Anterior cingulate cortex (tissue), 58 donors: ENCODE measurements at places on chromosomes 1 and 21.

DNA sequence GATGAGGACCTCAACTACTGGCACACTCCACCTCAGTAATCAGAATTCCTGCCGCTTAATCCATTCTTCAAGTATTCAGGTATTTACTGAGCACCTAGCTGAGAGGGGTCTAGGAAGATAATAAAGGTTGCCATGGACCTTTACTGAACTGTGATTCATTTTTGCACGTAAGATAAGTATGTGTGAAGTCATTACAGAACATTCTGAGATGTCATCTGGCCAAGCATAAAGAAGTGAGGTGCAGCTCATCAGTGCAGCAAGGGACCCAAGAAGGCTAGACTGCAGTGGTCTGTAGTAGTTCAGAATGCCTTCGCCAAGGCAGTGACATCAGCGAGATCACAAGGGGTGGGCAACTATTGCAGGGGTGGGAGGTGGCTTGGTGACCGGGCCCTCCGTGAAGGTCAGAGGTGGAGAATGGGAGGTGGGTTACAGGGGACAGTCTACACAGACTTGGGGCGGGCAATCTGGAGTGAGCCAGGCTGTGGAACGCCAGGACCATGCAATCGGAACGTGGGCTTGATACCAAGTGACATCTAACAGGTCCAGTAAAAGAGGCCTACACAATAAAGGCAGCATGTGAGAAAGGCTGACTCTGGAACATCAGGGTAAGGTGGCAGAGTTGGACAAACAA lies 107.4 kb downstream of the SLC45A1 start:
- DNase-seq, result no peak

- DNase-seq, result no peak
These were observed 364.9 kb downstream of the PRDM2 start for GRCh38 chr1:14064649-14065442.

- DNase-seq, result peak; percentile 5
These were observed 93.4 kb upstream of the KCNK1 start for GRCh38 chr1:233520261-233521191.

DNA sequence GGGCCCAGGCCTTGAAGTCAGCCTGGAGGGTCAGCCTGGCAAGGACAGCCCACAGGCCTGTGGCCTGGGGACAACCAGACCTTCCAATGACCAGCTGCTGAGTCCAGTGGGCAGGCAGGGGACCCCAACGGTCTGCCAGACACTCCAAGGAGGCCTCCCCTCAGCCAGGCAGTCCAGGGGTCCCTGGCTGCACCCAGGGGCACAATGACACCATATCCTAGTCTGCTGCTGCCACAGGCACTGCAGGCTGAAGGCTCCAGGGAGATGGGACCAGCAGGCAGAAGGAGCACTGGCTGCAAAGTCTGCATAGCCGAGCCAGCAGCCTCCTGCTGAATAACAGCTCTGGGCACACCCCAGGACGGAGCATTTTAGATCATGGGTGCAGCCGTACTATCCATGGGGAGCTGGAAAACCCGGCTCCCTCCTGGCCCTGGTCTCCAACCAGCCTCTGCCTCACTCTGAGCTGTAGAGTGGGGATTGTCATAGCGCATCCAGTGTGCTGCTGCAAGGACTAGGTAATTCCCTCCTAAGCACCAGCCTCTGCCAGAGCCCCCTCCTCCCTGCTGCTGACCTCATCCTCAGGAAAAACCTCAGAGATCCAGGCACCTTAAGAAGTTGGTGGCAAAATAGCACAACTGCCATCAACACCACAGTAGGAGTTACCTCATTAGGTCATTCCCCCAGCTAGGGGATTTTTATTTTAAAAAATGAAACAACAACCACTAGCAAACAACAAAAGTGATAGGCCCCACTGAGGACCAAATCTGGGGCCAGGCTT lies 4.8 kb upstream of the LAPTM5 start:
- no peak for DNase-seq

DNA sequence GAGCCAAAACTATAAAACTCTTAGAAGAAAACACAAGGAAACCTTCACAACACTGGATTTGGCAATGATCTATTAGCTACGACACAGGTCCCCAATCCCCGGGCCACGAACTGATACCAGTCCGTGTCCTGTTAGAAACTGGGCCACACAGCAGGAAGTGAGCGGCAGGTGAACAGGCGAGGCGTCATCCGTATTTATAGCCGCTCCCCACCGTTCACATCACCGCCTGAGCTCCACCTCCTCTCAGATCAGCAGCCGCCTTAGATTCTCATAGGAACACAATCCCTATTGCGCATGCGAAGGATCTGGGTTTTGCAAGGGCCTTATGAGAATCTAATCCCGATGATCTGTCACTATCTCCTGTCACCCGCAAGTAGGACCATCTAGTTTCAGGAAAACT lies 11.9 kb downstream of the TFB2M start:
- DNase-seq, result no peak

DNA sequence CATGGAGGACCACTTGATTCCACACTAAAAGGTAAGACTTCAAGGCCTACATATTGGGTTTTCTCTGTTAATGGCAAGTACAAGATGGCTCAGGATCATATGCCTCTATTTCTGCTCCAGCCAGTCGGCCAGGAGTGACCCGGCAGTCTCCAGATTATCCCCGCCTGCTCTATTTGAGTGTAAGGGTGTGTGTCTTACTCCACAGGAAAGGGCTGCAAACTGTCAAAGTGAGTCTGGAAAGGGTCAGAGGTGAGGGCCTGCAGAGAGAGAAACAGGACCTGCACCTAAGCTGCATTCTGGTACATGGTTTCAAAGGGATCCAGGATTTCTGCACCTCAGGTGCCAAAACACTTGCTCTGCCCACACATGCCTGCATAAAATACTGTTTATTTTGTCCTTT lies 9.2 kb downstream of the ZNF692 start:
- DNase-seq, result no peak

DNA sequence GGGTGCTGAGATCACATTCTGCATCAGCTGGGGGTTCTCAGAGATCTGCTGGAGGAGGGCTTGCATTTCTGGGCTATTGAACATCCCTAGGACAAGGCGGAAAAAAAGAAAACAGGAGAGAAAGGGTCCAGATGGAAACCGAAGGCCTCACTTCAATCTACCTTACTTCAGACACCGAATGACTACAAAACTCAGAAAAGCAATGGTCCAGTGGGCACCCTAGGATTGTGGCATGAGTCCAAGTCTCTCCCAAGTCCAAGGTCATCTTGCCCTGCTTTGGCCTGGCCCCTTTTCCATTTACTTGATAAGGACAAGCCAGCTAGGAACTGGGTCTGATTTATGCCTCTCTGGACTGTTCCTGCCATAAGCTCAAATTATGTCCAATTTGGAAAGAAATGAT lies 10.8 kb downstream of the UBQLN4 start:
- no peak for DNase-seq

GRCh38 chr1:117735045-117735992 lies 129.5 kb downstream of the TENT5C start:
- no peak for DNase-seq

GRCh38 chr1:1246577-1247340 lies at the start of gene C1QTNF12:
TSS of gene C1QTNF12 (minus strand) at chr1:1246722. CDS start at chr1:1246690, 32 bp downstream.
- no peak for DNase-seq

GRCh38 chr1:9289711-9290485 lies 2.8 kb upstream of the SPSB1 start:
- DNase-seq, result no peak

DNA sequence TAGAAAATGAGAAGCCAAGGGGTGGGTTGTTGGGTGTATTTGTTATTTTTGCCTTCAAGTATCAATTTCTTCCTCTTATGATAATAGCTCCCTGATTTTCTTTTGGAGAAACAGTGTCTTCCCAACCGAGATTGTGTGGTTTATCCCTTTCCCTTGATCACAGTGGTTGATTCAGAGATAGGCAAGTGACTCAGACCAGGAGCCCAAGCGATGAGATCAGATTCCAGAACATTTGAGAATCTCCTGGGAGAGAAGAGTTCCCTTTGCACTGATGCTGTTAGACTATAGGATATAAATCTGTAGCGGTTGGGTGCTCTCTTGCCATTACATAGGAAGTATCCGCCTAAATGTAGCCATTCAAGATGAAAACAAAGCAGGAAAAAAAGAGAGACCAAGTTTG lies 90.1 kb upstream of the WDR26 start:
- no peak for DNase-seq

DNA sequence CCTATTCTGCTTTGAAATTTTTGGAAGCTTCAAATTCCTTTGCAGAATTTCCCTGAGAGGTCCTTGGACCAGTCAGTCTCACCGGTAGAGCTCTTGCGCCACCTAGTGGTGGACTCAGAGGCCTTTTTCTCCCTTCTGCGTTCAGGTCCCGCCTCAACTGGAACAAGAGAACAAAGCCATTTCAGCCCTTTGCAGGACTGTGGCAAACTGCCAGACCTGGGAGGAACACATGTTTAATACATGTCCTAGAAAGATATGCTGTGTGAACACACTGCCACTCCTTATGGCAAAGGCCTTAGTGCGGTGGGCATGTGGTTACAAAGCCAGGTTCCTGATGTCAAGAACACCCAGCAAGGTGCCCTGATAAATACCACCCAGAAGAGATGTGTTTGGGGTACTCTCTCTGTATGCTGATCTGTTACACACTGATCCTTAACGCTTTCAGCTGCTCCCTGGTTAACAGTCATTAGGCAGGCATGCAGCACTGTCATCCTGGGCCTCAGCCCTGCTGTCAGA lies 82.2 kb upstream of the SSX2IP start:
- DNase-seq, result peak; percentile 33

GRCh38 chr1:23081376-23081775 lies 62.1 kb downstream of the KDM1A start:
- no peak for DNase-seq

- DNase-seq, result no peak
These were observed 10.2 kb upstream of the UBR4 start for GRCh38 chr1:19220080-19220846.

DNA sequence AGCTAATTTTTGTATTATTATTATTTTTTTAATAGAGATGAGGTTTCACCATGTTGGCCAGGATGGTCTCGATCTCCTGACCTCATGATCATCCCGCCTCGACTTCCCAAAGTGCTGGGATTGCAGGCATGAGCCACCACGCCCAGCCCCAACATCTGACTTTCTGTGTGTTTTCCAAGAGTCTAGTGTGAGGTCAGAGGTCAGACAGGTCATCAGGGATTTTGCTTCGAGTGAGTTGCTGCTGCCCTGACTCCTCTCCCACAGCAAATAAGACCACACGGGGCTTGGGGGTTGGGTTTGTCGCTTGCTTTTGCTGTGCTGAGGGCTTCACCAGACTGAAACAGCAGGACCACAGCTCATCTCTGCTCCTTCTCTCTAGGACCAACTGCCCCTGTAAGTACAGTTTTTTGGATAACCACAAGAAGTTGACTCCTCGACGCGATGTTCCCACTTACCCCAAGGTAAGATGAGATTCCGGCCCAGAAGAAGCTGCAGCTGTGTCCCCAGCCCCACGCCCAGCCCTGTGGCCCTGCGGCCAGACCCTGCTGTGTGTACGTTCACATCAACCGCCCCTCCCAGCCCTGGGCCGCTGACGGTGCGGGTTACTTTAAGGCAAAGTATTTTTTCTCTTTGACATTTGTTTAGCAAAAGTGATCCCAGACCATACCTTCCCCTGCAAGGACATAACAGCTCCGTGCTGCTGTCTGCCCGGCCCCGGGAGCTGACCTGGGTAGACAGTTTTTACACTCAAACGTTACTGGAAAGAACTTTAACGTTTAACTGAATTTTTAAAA lies 97.5 kb downstream of the PDE9A start:
- no peak for DNase-seq

DNA sequence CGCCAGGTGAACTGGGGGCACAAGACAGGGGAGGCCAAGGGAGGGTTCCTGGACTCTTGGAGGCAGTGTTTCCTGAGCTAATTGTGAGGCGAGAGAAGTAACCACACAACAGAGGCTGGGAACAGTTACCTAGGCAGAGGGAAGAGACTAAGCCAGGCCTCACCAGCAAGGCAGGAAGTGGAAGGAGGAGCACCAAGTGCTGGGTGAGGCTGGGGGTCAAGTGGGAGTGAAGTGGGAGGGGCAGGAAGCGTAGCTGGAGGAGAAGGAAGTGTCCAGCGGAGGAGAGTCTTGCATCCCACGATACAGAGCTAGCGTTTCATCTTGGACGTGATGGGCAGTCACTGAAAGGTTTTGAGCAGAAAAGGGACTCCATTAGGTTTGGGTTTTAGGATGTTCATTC lies 48.3 kb upstream of the CAPZB start:
- no peak for DNase-seq

GRCh38 chr1:116982319-116983004 lies 19.1 kb upstream of the CD101 start:
- DNase-seq, result no peak

GRCh38 chr1:58909914-58910681 lies 126.3 kb upstream of the JUN start:
- DNase-seq, result no peak

- no peak for DNase-seq
These were observed 120.2 kb downstream of the GLIS1 start for GRCh38 chr1:53618500-53619366.

- DNase-seq, result no peak
These were observed 40.5 kb upstream of the IFNAR2 start for GRCh38 chr21:33189237-33189636.

DNA sequence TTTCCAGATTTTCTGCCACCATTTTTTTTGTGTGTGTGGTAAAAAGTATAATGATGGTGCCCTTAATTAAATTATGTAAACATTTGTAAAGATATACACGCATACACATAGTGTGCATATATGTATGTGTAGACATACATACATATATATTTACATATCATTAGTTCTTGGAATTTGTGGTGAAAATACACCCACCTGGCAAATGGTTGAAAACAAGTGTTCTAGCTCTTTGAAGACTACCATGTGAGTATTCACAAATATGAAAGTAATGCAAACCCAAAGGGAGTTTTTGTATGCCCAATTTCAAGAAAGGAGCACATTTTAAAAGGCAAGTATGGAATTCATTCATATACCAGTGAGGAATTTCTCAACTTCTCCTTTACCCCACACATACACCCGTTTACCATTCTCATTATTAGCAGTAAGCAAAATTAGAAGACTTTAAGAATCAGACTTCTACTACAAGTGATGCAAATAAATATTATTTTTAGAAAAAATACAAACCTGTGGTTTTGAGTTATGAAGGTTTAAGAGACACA lies 8.0 kb downstream of the RABGAP1L start:
- DNase-seq, result no peak

GRCh38 chr1:20717452-20718342 lies at the start of gene KIF17:
TSS of gene KIF17 (minus strand) at chr1:20718007. CDS start at chr1:20717706, 301 bp downstream.
- peak; percentile 46 for DNase-seq

GRCh38 chr1:119504831-119505230 lies 2.2 kb upstream of the HSD3B1 start:
- no peak for DNase-seq

GRCh38 chr1:177472567-177472966 lies 301.8 kb downstream of the BRINP2 start:
- no peak for DNase-seq

- no peak for DNase-seq
These were observed 148.7 kb downstream of the ADSS2 start for GRCh38 chr1:244302876-244303609.

GRCh38 chr1:232872738-232873137 lies 67.5 kb downstream of the MAP10 start:
- DNase-seq, result no peak

GRCh38 chr21:33688353-33688752 lies 46.1 kb downstream of the ITSN1 start:
- DNase-seq, result no peak
